H54 (cell line): ENCODE measurements at places on chromosomes 3 and 15.
A peak's percentile ranks its signal among the peaks of the same experiment; 100 is the strongest.

DNA sequence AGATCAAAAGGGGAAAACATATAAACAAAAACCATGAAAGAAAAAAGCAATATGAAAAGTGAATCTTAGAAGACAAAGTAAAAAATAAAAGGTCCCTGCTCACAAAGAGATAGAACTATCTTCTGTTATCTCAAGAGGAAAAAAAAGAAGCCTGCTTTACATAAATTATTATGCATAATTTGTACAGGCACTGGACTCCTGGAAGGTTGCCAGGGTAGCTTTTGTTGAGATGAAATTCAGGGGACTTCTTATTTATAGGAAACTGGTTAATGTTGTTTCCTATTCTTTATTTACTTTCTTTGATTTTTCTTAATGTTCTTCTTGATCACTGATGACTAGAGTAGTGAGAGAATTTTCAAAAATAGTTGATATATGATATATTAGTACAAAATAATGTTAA is 66.9 kb downstream of the PPM1L start:
- no peak for DNase-seq

- peak; percentile 15 for DNase-seq
Measured at GRCh38 chr3:181919375-181919774, 207.7 kb downstream of the SOX2 start.

DNA sequence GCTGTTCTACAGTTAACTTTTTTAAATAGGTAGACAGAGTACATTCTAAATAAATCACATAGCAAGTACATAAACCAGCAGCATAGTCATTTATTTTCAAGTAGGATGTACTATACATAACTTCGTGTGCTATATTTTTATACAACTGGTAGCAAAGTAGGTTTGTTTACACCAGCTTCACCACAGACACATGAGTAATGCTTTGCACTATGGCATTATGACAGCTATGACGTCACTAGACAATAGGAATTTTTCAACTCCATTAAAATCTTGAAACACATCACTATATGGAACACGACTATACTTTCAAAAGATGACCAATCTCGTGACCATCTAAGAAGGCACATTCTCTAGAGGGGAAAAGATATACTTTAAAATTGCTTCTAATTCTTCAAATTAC is 3.5 kb downstream of the TEX55 start:
- no peak for DNase-seq

DNA sequence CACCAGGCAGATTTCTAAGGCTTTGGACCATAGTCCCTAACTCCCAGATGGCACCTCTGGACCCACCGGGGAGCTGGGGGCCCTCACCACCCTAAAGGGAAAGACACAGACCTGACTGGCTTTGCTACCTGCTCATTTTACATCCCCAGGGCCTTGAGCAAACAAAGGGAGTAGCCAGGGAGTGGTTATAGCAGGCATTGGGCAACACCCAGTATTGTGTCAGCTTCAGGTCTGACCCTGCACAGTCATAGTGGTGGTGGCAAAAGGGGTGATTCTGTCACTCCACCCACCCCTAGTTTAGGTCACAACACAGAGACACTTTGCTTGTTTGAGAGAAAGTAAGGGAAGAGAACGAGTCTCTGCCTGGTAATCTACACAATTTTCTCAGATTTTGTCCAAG is 352.5 kb downstream of the DIPK2A start:
- DNase-seq: no peak

DNA sequence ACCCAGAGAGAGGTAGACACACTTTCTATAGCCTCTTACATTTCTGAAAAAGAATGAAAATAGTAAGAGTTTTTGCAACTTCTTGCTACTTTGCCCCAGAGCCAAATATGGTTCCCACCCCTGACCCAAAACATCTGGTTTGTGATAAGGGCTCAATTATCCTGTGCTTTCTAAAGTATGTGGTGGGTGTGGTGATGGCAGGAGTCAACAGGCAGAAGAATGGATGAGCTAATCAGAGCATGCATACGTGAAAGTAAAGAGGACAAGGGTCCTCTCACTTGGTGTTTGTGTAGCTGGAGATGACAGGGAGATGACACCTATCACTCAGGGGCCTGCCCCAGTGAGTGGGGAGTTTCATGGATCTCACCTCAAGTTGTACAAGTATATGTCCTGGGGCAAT is 19.1 kb downstream of the KBTBD8 start:
- no peak for DNase-seq

DNA sequence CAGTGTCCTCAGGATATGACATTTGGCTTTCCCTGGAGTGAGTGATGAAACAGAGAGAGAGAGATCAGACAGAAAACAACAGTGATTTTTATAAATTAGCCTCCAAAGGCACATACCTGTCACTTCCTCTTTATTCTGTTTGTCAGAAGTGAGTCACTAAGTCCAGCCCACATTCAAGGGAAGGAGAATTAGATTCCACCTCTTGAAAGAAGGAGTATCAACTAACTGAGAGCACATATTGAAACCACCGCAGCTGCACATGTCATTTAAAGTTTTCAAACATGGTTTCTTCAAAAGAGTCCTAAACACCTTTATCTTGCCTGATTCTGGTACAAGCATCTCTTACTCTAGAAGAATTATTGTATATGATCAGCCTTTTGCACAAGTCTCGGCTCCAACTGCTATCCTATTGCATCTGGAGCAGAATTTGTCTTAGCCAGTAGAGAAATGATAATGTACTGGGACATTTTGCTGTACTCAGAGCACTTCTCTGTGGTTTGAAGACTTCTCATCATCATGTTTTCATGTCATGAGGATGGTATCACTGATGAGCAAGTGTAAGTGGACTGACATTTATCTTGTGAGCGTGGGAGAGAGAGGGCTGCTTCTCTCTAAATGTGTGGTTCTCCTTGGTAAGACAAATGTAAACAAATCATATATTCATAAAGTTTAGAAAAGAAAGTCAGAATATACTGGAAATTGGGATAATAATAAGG is 338.9 kb upstream of the CFAP20DC start:
- no peak for DNase-seq

- no peak for DNase-seq
Measured at GRCh38 chr3:129040579-129041300, 19.8 kb upstream of the GP9 start.

- peak; percentile 22 for DNase-seq
Measured at GRCh38 chr3:24680214-24680967, 185.7 kb upstream of the THRB start.

- DNase-seq: no peak
Measured at GRCh38 chr3:119329551-119329950, 35.4 kb downstream of the ARHGAP31 start.

- DNase-seq: peak; percentile 75
Measured at GRCh38 chr3:38454884-38455638, 1.4 kb downstream of the ACVR2B start.
